NCI-H1436 treated with DMSO at 0.1 percent for 48 hours (cell line): ENCODE measurements at places on chromosomes 5 and 9.

GRCh38 chr5:158410976-158411375 lies 552.0 kb upstream of the CLINT1 start:
- DNase-seq: no peak

DNA sequence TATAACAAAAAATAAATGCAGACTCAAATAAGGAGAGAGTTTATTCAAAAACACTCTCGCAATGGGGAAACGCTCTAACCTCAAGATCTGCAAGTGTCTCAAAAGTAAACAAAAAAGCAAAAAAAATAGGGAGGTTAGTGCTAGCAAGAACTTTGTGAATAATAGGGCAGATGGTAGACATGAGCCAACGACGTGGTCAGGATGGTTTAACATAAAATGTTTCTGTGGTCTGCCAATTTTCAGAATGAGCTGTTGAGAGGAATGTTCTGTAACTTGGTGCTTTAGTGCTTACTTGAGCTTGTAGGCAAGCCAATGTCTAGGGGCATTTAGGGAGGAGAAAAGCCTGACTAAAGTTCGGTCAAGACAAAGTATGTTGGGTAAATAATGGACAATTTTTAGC lies 1813.9 kb upstream of the CDH6 start:
- DNase-seq: no peak

GRCh38 chr5:80437326-80437725 lies 29.5 kb downstream of the ZFYVE16 start:
- no peak for DNase-seq

DNA sequence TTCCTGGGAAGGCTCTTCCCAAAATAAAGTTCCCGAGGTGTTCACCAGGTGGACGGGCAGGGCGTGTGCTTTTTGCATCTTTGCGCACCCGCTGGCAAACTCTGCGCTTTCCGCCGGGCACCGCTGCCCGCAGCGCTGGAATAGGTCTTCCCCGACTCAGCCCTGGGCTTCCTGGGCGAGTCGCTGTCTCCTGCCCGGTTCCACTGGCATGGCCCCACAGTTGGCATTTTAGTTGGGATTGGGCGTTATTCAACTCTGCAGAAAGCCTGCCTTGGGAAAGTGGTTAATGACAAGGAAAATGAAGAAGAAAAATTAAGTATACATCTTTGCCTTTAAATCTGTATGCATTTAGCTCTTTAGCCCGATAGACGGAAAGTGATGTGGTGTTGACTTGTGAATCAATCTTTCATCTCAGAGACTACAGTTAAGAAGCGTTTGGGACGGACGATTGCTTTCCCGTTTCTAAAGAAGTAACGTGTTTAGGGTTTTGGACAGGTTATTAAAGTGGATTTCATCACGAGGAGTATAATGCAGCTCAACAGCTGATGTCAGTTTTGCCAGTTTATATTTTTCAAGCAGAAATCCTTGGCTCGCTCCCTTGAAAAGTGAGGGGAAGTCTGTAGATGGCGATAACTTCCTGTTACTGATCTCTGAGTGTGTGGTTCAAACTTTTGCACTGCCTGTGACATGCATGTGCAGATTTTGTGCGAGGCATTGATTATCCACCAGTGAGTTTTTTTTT lies 946 bp downstream of the ADCY2 start:
- no peak for DNase-seq

- no peak for DNase-seq
Observed at GRCh38 chr5:52693280-52693679, 94.4 kb upstream of the ITGA1 start.

- DNase-seq: no peak
Observed at GRCh38 chr9:3243683-3244082, 282.1 kb downstream of the RFX3 start.

DNA sequence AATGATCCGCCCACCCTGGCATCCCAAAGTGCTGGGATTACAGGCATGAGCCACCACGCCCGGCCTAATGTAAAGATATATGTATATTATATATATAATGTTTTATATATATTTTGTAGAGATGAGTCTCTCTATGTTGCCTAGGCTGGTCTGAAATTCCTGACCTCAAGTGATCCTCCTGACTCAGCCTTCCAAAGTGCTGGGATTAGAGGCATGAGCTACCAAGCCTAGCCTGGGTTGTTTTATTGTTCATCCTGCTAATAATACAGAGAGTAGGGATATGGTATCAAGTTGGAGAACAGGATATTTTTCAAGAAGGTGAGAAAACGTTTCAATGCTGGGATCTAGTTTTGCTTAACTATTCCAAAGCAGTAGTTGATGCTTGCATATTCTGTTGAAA lies 2.9 kb downstream of the SEC24A start:
- DNase-seq: no peak

GRCh38 chr5:113181409-113181808 lies 204.8 kb downstream of the DCP2 start:
- DNase-seq: no peak

DNA sequence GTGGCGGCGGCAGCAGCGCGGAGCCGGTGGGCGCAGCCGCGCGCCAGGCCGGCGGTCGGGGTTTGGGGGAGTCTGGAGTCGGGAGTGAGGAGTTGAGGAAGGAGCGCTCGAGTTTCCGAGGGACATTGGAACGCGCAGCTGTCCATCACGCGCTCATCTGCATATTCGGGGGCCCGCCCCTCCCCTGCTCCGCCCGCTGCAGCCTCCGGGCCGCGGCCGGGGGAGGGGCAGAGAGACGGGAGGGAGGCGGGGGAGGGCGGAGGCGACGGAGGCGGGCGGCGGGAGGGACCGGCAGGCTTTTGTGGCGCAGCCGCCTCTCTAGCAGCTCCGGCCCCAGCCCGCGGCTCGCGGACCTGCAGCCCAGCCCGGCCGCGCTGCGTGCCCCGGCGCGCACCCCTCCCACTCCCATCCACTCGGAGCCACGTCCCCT lies at the start of gene IRX2:
IRX2 (minus strand) TSS at position 86 of the 430 bp plus-strand sequence. CDS start 264 bp downstream, outside the sequence.
- DNase-seq: peak; percentile 74

- no peak for DNase-seq
Observed at GRCh38 chr5:151660616-151661495, 25.9 kb downstream of the SPARC start.

DNA sequence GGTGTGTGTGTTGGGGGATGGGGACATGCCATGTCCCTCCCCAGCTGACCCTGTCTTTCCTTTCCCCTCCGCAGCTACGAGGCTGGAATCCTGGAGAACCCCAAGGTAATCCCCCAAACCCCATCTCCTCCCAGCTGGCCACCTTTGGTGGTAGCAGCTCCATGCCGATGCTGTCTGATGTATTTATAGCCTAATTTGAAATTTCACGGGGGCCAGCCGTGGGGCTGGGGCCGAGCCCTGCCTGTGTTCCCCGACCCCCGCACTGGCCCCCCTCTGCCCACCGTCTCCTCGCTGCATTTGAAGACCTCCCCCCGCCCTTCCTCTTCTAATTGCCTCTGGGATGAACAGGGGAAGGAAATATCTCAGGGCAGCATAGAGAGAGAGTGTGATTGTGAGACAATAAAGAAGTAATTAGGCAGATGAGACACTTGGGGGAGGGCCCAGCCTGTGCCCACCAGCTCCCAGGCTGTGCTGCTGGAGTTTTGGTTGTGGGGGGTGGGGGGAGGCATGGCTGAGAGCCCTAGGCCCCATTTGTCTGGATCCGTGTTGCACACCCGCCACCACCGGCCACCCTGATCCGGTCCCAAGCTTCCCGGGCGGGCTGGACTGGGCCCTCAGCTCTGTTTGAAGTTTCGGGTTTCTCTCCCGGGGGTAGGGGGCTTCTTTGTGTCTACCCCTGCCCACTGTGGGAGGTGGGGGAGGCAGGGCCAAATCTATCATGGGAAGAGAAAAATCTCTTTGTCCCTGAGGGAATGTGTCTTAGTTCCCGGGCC lies 26.8 kb downstream of the ASS1 start:
- no peak for DNase-seq

- no peak for DNase-seq
Observed at GRCh38 chr9:98625728-98626127, 83.0 kb downstream of the GABBR2 start.

DNA sequence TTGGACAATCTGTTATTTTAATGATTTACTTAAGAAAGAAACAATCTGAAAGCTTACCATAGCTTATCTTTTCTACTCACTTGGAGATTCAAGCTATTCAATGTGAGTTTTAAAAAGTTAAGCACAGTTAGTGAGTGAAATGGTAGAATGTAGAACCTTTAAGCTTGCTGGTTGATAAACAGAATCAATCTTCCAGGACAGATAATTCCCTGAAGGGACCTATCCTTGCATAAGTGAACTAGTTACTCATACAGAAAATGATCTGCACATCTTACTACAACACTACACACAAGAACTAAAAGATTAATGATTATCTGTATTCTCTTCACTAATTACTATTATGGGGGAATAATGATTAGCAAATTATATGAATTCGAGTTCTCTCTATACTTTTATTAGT lies 165.6 kb downstream of the PALM2AKAP2 start:
- no peak for DNase-seq
